ENCODE measurements at places on chromosomes 16 and 17. TPM values are rescaled to one million over a fixed set of nuclear protein-coding genes. Genes with fewer than 3 reads are reported as not detected.

C1QTNF8 gene
- not detected for total RNA-seq

TERB1 gene
- 0.46 TPM for total RNA-seq

NPIPA2 gene
- not detected for total RNA-seq

LRRC36 gene
- not detected for total RNA-seq

GNGT2 gene
- not detected for total RNA-seq

Measured in melanocyte of skin (primary cell).